ENCODE measurements at places on chromosomes 16 and 17.

DNA sequence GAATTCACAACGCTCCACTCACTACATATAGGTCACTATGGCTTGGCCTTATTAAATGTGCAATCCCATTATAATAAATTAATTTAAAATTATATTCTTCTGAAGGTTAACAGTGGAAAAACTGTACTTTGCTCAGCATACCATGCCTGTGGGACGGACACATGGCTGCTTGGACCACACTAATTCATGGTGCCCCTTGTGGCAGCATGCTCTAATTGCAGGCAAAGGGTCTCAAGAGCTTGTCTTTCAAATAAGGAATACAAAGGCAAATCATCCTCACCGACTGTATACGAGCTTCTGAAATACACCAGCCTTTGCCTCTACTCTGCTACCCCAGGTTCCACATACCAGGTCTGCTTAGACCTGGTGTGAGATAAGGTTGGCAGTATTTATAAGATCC, 11.7 kb downstream of the SMPD3 start:
- no peak for DNase-seq

DNA sequence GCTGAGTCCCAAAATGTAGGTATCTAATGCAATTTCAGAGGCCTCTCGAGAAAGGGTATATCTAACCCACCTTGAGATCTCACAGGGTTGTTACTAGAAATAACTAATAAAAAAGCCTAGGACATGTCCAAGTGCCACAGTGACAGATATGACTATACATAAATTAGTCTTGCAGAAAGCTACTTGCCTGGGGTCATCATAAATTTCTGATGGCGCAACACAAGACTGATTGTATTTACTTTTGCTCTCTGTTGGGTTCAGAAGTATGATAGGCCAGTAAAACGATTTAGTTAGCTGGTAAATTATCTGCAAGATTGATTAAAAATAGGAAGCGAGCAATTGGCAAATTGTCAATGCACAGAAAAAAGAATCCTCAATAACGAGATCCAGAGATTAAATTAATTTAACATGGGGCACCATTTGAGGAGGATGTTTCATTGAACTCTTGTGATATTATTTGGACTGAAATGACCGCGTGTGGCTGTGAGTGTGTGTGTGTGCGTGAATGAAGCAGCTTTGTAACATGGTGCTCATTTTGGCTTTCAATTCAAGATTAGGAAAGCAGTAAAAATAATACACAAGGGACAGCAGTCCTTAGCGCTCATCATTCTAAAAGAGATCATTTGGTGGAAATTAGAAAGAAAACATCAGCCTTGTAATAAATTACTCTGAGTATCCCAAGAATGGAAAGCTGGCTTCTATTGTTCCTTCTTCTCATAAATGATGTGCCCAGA, 157.4 kb upstream of the ZFHX3 start:
- DNase-seq = no peak

DNA sequence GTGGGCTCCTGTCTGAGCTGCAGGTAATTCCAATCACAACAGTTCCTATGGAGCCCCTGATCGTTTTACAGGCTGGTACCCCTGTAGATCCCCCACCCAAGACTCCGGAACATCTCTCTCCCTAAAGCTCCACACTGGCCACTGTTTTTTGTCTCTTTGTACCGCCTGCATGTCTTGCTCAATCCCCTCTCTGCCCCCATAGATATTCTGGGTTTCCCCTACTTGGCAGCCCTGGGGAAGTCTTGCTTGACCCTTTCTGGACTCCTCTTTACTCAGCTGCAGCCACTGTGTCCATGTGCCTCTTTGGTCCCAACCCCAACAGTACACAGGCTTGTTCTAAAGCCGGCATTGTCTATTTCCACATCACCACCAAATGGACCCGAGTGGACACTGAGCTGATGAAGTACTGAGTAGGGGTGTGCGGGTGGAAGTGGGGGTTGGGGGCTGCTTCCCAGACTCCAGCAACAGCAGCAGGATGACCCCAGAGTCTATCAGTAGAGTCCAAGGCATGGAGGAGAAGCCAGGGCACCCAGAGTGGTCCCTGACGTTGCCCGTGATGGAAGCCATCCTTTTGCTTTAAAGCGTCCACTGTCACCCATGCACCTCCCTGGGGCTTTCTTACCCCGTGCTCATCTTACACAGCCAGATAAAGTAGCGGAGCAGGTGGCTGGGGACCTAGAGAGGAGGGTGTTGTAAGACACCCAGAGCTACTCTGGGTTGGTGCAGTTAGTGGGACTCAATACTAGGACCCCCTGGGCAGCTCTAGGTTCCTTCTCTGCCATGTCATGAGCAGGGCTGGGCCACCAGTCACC, 6.4 kb downstream of the CD300LB start:
- no peak for DNase-seq

DNA sequence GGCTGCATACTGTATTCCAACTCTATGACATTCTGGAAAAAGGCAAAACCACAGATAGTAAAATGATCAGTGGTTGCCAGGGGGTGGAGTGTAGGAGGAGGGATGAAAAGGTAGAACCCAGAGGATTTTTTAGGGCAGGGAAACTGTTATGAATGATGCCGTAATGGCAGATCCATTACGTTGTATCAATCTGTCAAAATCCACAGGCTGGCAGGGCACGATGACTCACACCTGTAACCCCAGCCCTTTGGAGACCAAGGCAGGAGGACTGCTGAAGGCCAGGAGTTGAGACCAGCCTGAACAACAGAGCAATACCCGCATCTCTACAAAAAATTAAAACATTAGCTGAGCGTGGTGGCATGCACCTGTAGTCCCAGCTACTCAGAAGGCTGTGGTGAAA, 91.8 kb downstream of the RMI2 start:
- DNase-seq = no peak

DNA sequence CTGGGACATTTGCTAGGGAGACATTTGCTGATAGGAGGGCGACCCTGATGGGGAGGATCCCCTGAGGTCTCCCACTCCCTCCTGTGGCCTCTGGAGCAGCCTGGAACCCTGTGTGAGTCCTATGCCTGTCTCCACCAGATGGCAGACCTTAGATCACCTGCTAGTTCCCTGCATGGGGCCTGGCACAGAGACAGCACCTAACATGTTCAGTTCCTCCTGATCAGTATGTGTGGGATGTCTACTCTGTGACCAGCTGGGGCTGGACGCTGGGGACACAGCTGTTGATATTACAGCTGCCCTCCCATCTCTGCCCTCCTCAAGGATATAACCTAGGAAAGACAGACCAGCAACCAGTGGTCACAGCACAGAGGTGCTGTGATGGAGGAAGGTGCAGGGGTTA, 1.1 kb upstream of the ADCY7 start:
- no peak for DNase-seq

DNA sequence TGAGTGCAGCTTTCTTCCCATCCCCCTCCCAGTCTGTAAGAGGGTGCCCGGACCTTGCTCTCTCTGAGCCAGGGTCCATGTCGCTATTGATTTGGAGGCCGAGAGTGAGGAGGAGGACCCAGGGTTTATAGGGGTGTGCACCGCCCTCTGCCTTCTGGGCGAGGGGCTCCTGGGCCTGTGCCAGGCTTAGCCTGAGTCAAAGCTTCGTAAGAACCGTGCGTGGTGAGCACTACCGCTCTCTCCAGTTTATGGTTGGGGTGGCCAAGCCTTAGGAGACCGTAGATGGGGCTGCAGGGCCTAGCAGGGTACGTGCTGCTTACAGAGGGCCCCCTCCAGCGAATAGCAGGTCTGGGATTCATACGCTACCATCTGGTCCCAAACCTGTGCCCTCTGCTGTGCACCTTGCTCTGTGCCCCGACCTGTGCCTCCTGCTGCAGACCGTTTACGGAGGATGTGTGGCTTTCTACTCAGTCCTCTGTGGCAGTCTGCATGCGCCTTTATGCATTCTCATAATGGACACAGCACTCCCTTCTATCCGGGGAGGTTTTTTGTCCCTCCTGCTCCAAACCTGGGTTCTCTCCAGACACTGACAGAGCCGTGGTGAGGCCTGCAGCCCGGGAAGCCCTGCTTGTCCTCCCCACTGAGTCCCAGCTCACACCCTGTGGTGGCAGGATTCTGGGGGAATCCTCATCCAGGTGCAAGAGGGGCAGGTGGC, 54.7 kb downstream of the PGS1 start:
- no peak for DNase-seq

DNA sequence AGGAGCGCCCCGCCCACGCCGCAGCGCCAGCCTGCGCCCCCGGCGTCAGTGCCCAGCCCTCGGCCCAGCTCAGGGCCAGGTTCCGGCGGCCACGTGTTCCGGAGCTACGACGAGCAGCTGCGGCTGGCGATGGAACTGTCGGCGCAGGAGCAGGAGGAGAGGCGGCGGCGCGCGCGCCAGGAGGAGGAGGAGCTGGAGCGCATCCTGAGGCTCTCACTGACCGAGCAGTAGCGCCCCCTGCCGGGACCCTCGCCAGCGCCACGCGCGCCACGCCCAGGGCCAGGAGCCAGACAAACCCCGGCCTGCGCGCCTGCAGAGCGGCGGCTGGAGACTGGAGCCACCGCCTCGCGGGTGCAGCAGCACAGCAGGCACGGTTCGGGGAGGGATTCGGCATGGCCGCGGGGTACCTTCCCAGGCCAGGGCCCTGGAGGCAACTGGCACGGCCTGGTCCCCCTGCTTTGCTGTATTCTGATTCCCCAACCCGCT, 9.3 kb downstream of the CORO6 start:
- DNase-seq = peak; percentile 86

GRCh38 chr16:76614269-76614668, 337.1 kb downstream of the CNTNAP4 start:
- no peak for DNase-seq

- DNase-seq = no peak
These were observed 52.0 kb downstream of the LDHD start for GRCh38 chr16:75064403-75065148.

DNA sequence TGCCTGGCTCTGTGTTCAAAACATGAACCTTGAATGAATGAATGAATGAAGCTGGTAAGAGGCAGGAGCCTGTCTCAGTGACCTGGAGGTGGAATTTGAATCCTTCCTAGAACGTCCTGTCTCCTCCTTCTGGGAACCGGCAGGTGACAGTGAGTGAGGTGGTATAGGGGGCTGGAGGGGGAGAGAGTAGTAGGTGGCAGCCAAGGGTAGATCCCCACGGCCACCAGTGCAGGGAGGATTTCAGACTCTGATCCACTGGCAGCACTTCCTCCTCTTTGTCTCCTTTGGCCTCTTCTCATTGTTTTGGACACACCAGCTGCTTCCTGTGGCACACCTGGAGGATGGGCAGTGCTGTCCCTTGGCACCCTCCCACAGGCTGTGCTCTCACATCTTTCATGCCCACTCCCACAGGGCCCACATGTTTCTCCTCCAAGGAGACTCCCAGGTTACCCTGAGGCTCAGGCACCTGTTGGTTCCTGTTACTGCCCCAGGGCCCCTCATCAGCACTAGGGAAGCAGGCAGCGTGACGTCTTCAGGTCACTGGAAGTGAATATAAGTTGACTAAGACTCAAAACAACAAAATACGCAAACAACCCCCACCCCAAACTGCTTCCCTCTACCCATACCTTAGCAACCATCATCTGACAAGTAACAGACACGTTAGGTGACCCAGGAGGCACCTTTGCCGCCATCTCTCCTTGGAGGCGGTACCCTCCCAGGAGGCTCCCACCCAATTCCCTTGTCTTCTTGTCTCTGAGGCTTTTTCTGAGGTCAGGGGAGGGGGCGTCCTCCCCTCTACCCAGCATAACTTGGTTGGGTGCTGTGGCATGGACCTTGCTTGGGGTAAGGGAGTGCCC, 84.6 kb downstream of the N4BP1 start:
- no peak for DNase-seq

DNA sequence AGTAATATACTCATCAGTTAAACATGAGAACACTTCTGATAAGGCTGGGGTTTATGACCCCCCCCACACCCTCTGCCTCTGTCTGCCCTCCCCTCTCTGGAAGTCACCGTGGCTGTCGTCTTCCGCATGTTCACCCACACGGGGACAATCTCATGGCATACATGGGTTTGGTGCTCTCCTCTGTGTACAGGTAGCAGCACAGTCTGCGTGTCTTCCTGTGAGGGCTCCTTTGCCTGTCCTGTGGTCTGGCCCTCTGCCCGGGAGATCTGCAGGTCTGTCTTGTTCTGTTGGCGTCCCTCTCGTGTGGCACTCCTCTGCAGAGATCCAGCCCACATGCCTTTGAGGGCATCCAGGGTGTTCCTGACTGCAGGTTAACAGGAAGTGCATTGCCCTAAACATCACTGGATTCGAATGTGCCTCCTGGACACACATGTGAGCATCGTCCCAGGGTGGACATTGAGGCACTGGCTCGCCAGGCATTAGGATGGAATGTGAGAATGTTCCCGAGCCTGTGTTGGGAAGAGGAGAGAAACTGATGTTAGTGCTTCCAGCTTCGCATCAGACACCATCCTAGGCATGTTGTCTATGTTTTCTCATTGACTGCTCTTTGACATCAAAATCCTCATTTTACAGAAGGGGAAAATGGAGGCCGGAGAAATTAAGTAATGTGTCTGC, 54.5 kb downstream of the NKD1 start:
- no peak for DNase-seq

DNA sequence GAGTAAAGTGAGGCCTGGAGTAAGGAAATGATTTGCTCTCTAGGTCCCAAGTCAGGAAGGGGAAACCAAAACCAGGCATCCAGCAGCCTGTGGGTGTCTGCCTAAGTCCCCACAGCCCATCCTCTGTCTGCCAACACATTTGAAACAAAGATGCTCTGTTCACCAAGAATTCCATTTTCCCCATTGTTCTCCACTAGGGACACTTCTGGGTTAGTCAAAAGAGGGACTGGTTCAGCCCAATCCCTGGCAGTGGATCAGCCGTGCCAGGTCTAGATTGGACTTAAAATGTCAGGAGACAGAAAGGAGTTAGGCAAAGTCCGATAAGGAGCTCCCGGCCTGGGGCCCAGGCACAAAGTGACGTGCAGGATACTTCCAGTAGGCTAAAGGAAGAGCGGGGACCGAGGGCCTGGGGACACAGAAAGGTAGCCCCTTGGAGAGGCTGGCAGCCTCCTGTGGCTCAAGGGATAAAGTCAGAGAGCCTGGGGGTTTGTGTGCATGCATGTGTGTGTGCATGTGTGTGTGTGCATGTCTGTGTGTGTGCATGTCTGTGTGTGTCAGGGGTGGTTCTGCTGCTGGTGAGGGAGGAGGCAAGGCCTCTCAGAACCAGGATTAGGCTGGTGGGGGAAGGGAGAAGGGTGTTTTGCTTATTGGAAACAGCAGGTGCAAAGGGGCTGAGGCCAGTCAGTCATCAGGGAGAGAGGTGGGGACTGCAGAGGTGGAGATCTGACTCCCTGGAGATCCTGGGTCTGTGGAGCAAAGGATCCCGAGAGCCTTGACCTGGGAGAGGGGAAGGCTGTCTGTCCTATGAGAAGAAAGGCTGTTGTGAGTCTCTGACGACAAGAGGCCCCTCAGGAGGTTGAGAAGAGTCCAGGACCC, 41.7 kb upstream of the IL34 start:
- no peak for DNase-seq

- DNase-seq = no peak
These were observed 48.5 kb downstream of the HAPSTR1 start for GRCh38 chr16:9139965-9140364.

DNA sequence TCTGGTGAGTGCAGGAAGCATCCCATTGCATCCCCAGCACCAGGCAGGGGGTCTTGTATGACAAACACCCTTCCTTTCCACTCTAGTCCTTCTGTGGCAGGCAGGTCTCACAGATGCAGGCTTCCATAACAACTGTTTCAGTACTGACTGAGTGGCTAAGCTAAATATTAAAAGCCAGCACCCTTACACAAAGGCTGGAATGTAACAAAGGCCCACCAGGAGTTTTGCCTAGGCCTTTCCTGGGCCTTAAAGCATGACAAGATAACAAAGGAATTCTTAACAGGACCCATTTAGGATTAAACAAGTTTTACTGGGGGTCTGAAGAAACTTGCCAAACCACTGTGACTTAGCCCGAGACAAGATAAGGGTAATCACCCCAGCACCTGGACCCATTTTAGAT, 228.9 kb upstream of the RPL38 start:
- DNase-seq = no peak

Data from stimulated activated CD8-positive, alpha-beta memory T cell treated with anti-CD3 and anti-CD28 coated beads, Interleukin-4, amount 100 ng/mL, for 1 hour (primary cell).